ENCODE measurements at places on chromosomes 13 and 19. TPM values are rescaled to one million over a fixed set of nuclear protein-coding genes. Genes with fewer than 3 reads are reported as not detected.

F2RL3 gene
- total RNA-seq, result 0.17 TPM

INSL3 gene
- not detected for total RNA-seq

ZNF665 gene
- total RNA-seq, result 5.5 TPM

ZNF616 gene
- total RNA-seq, result 7.0 TPM

FARP1 gene
- total RNA-seq, result 105 TPM

TJP3 gene
- not detected for total RNA-seq

SHISA7 gene
- 0.49 TPM for total RNA-seq

TMC4 gene
- 1.2 TPM for total RNA-seq

PEPD gene
- total RNA-seq, result 24.4 TPM

RELB gene
- 10.7 TPM for total RNA-seq

IGFLR1 gene
- total RNA-seq, result 10.7 TPM
